Stimulated activated CD4-positive, alpha-beta T cell treated with anti-CD3 and anti-CD28 coated beads, Interleukin-12 subunit alpha, Interleukin-12 subunit beta, amount 100 ng/mL, for 24 hours (primary cell): ENCODE measurements at places on chromosomes 4 and X.

- no peak for DNase-seq
Measured at GRCh38 chrX:39822133-39822748, 275.5 kb downstream of the BCOR start.

DNA sequence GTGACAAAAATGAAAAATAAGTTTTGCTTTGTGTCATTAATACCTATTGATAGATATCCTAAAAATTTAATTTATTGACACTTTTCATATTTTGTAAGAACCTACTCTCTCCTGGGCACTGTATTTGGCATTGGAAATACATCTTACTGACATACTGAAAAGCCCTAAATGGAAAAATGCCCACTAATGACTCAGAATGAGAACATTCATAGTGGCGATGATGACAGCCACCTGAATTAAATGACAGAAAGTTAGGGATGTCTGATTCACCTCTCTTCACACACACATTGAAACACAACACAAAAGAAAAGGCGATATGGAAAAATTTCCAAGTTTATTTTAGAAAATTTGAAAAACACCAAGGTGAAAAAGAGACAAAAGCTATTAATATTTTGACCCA is 992.3 kb downstream of the STPG2 start:
- DNase-seq: no peak

DNA sequence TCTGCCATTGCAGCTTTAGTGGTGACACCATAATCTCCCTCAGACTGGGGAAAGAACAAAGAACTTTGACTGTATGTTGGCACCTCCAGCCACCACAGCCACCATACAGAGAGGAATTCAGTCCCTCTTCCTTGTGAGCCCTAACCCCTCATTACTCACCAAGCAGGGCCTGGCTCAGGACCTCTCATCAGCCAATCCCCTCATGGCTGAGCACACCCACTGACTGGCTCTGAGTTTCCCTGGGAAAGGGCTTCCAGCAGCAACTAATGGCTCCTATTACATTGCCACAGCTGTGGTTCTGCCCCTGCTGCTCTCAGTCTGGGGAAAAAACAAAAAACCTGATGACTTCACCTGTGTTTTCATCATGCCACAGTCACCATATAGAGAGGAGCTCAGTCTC is 1482.6 kb downstream of the FAM133A start:
- no peak for DNase-seq

DNA sequence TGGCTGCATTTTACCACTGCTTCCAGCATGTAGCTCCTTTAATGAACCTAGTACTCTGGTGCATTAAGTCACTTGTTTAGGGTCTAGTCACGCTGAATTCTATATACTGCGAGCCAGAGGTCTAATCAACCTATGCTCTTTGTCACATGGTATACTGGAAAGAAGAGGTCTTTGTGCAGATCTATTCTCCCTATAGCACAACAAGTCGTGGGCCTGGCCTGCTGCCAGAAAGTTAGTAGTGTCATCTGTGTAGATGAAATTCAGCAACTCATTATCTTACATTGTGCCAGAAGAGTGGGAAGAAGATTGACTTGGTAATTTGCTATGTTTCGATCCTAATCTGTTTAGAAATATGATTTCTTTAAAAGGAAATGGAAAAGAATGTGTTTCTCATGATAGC is 80.8 kb downstream of the AWAT2 start:
- no peak for DNase-seq

- no peak for DNase-seq
Measured at GRCh38 chr4:101081695-101082369, 265.5 kb downstream of the PPP3CA start.

DNA sequence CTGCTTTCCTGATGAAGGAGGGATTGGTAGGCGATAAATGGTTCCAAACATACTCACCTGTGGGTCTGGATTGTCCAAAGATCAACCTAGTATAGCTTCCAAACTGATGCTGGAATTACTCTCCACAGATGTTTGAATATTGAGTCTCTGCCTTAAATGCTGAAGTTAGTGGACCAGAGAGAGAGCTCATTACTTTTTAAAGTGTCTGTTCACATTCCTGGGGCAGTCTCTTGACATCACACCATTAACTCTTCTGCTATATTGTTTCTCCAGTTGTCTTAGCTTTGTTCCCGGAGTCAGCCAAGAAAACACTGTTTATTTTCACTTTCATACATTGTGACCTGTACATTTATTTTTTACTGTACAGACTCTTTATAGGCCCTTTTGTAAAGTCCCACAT is 35.4 kb downstream of the ARHGEF38 start:
- no peak for DNase-seq

DNA sequence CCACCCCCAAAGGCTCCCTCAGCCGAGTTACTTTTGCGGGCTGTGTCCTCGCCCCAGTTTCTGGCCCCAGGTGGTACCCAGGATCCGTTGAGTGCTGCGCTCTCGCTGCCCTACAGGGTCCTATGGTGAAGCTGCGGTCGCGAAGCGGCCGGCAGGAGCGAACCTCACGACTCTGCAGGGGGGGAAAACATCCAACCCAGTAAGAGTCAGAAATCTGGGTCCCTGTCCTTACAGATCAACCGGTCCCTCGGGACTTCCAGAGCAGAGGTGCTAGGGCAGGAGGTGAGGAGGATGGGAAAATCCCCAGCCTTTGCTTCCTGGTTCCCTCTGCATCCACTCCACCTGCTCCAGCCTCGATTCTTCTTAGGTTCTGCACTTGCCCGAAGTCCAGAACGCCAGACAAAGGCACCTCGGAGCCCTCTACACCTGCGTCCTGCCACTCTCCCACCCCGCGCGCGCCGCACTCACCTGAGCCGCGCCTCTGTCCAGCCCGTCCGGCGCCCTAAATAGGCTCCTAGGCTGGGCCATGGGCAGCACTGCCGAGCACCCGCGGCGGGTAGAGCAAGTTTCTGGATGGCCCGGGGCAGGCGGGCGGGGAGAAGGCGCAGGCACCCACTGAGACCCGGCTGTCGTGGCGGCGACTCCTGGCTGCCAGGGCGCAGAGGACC is at the start of gene HS3ST1:
TSS of gene HS3ST1 (minus strand) at position 664 of the 668 bp plus-strand sequence. CDS start 28,889 bp downstream, outside the sequence.
- no peak for DNase-seq

DNA sequence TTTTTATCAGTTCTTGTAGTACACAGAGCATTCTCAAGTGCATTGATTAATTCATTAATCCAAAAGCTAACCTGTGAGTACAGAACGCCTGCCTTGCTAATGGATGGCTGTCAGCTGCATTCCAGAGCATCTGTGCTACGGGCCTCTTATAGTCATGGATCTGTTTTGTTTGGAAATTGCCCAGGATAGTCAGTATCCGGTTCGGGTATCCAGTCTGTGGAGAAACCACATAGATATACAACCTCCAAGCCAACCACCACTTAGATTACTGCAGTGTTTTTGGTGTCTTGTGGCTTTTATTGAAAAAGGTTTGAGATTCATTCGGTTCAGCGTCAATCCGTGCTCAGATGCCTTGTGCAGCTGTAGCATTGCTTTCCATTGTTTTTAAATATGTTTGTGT is 4.0 kb downstream of the LAP3 start:
- no peak for DNase-seq
